ENCODE measurements at places on chromosomes 2 and 18. TPM values are rescaled to one million over a fixed set of nuclear protein-coding genes. Genes with fewer than 3 reads are reported as not detected.
A peak's percentile ranks its signal among the peaks of the same experiment; 100 is the strongest.

TCF23 gene
- polyA plus RNA-seq, result not detected

DNA sequence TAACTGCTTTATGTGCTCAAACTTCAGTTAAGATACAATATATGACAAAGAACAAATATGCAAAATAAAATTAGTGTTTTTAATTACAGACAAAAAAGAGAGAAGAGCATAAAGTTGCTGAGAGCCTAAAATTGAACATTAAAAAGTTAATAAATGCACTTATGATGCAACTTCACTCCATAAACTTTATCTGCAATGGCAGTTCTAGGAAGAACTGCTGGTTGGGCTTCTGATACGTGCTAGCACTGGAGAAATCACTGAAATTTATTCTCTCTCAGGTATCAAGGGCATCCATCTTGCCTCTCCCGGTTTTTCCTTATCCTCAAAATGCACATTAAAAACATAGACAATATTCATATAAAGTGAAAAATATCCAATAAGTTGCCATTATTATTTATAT lies 35.7 kb downstream of the MYO3B start:
- no peak for DNase-seq

GRCh38 chr2:15955232-15955988 lies 15.1 kb downstream of the MYCN start:
- DNase-seq, result no peak

DNA sequence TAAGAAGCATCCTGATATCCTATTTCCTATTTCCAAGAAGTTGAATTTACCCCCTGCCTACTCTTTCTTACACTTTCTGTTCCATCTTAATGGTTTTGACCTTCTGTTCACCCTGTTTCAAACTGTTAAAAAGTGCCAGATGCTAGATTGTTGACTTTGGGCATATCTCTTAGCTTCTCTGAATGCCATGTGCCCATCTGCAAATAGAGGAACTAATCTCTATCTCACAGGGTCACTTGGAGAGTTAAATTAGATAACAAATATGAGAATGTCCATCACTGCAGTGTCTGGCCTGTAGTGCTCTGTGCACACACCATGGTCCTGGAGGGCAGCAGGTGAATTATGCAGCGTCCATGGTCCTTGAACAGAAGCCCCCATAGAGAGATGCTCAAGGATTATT lies 83.8 kb downstream of the LRATD1 start:
- no peak for DNase-seq

DNA sequence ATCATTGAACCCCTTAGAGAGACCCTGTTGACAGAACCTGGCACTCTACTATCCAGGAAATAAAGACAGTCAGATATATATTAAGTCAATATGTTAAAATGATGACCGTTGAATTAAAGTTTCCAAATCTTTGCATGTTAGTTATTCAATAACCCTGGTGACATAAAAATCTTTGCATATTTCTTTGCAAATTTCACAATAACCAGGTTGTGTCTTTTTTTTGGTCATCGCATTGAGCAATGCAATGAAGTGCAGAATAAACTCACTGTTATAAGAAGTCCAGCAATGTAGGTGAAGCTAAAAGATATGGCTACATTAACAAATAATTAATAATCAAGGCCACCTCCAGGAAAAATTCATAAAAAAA lies 596.9 kb downstream of the NYAP2 start:
- DNase-seq, result no peak

DNA sequence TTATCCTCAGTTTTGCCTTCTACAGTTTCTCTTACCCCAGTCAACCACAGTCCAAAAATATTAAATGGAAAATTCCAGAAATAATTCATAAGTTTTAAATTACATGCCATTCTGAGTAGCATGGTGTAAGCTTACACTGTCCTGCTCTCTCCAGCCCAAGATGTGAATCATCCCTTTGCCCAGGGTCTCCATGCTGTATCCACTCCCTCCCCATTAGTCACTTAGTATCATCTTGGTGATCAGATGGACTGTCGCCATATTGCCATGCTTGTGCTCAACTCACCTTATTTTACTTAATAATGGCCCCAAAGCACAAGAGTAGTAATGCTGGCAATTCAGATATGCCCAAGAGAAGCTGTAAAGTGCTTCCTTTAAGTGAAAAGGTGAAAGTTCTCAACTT lies 18.5 kb upstream of the CCNT2 start:
- DNase-seq, result no peak

GRCh38 chr2:84386336-84387040 lies 72.6 kb downstream of the SUCLG1 start:
- DNase-seq, result no peak

DNA sequence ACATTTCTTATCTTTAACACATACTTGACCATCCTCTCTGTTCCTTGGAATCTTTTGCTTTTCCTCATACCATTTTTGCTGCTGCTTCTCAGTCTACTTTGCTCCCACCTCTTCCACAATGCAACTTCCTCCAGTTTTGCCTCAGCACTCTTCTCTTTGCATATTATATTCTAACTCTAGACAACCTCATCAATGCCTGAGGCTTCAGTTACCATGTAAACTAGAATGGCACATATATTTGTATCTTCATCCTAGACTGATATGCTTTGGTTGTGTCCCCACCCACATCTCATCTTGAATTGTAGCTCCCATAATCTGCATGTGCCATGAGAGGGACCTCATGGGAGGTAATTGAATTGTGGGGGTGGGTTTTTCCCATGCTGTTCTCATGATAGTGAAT lies 55.9 kb upstream of the STAM2 start:
- no peak for DNase-seq

DNA sequence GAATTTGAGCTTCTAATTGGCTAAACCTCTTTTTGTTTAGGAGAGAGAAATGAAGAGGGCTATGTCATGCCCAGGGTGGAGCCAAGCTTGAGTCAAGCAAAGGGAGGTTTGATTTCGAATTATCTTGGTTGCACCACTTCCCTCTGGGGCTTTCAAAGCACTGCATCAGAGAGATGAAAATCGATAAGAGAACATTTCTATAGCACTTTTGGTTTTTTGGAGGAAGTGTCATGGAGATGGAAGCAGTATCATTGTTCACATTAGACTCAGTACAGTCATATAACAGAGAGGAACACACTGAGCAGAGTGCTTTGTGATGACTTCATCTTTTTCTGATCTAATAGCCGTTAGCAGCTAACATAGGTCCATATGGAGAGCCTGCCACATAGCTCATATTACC lies 120.3 kb upstream of the UXS1 start:
- no peak for DNase-seq

GRCh38 chr2:168519534-168520308 lies 63.6 kb downstream of the CERS6 start:
- no peak for DNase-seq

DNA sequence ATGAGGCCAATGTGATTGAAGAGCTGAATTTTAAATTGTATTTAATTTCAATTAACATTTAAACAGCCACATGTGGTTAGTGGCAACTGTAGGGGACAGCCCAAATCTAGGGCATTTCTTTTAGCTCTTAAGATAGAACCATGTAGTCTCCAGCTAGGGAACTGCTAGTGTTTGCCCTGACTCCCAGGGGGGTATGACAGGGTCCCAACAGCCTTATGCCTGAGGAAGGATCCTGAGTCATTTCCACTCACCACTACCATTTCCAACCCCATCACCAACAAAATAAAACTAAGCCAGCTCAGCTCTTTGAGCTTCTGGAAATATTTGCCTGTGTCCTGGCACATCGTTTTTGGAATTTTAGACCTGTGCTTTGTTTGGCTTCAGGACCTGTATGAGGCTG lies 13.7 kb upstream of the GMCL1 start:
- DNase-seq, result no peak

DNA sequence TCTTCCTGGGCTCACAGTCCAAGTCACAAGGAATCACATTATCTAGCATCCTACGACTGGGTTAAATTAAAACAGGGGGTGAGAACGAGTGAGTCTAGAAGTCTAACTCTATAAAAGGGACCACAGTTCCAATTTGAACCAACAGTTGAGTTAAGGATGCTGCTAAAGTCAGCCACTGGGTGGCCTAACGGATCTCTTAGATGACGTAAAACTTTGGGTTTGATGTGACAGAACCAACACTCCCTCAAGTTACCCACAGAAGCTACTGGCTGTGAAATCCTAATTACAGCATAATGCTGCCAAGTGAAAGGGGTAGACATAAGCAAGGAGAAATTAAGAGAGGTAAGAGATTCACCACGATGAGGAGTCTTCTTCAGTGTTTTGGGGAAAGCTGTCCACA lies 32.7 kb upstream of the RUFY4 start:
- no peak for DNase-seq

PARD3B gene
- 10.2 TPM for polyA plus RNA-seq

ST6GAL2 gene
- polyA plus RNA-seq, result not detected

DNA sequence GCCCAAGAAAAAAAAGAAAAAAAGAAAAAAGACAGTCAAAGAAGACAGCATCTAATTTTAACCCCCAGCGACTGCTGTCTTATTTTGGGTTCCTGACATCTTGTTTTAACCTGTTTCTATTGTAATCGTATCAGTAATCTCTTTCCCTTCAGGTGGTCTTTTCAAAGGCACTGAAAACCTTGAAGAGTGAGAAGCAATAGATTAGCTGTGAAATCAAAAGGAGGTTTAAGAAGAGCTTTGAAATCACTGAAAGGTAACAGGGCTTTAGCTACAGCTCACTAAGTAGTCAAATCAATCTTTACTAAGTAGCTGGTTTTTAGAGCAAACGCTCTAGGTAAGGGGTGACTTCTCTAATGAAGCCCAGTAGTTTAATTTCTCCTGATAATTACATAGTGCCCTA lies 5.4 kb upstream of the TANC1 start:
- no peak for DNase-seq

GRCh38 chr2:2919574-2920365 lies 457.8 kb downstream of the EIPR1 start:
- no peak for DNase-seq

DNA sequence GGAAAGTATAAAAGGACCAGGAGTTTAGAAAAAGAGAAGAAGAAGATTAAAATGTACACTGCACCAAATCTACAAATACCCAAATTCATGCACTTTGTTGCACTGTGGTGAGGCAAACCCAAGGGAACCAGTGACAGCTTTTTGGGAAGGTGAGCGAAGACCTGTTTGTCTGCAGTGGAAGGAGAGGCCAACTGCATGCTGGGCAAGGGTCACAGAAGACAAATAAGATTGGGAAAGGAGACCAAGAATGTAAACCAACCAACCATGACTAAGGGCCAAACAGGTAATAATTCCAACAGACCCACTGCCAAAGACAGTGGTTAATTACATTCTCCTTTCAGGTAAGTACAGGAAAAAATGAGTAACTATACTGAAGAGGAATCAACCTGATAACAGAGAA lies 202.8 kb downstream of the STK39 start:
- no peak for DNase-seq

SLC4A3 gene
- 7.6 TPM for polyA plus RNA-seq

DNA sequence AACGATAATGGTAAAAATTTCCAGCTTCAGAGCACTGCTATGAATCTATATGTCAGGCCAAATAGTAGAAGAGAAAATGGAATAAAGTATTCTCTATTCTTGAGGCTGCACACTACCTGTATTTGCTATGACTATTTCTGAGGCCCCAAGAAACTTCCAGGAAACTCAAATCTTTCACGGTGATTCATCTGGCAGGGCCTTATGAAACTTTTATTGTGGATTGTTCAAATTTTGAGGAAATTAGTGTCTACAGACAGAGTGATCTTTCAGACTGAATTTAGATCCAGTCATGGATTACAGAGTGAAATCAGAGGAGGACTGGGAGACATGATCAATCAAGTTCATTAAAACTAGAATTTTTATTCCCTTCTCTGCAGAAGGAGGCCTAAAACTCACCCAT lies 4.1 kb upstream of the VSNL1 start:
- DNase-seq, result no peak

- DNase-seq, result no peak
These were observed 168.2 kb downstream of the DPP10 start for GRCh38 chr2:114610677-114611076.

GRCh38 chr2:38093527-38094165 lies 17.7 kb upstream of the CYP1B1 start:
- DNase-seq, result no peak

GRCh38 chr2:124908411-124908810 lies 883.3 kb downstream of the CNTNAP5 start:
- DNase-seq, result peak; percentile 35

- no peak for DNase-seq
These were observed 451.4 kb downstream of the EIPR1 start for GRCh38 chr2:2926009-2926857.

DNA sequence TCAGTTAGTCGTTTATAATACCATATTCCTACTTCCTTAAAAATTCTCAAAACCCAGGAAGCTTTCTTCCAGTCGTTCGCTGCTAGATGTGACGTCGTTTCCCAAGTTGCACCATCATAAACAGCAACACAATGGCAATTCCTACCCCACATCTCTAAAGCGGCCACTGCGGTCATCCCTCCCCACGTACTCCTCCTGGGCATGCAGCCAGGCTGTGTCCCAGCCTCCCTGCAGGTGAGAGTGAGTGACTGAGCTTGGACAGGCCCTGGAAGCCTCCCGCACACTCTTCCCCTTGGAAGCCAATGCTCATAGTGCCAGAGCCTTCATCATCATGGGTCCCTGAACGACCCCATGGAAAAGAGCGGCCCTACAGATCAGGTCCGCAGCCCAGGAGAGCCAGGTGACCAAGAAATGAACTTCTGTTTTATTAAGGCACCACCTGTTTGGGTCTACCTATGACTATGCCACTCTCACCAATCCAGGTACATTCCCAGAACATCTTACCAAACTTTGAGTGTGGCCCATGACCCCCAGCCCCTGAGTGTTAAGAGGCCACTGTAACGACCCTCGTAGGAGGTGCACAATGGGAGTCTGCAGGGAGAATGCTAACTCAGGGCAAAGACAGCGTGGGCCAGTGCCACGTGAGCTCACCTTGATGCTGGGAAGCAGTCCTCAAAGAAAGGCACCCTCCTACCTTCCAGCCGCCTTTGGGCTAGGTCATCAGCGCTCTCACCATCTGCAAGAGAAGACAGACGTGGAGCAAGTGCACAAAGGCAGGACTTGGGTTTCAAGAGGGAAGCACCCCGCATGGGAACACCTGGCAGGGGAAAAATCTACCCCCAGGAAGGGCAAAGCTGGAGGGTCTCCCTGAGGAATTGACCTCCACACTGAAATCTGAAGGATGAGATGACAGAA lies 74.7 kb upstream of the RAB6C start:
- no peak for DNase-seq

PHOSPHO2 gene
- 1.4 TPM for polyA plus RNA-seq

DNA sequence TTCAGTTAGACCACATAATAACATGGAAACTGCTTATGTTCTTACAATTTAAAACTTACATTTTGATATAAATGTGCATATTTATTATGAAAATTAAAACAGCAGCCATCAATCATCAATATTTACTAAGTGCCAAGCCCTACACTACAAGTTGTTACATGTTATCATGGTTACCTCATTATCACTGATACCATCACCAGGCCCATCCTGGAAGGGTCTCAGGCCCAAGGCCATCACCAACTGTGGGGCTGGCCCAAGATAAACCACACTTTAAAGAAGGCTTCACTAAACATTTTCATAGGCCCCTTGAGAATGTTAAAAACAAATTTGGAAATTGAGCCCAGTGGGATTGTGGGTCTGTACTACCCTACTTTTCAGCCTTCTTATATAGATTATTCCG lies 6.4 kb downstream of the ITSN2 start:
- DNase-seq, result no peak

TTR gene
- polyA plus RNA-seq, result not detected

- DNase-seq, result no peak
These were observed 213.6 kb downstream of the TNS1 start for GRCh38 chr2:217789003-217789735.

- no peak for DNase-seq
These were observed 34.5 kb upstream of the RAB31 start for GRCh38 chr18:9673296-9674251.

INPP5D gene
- polyA plus RNA-seq, result 0.26 TPM

GRCh38 chr18:21181766-21182165 lies 60.3 kb upstream of the GREB1L start:
- no peak for DNase-seq

All from BJ (cell line).